D721Med (cell line): ENCODE measurements at places on chromosomes 5 and 9.

DNA sequence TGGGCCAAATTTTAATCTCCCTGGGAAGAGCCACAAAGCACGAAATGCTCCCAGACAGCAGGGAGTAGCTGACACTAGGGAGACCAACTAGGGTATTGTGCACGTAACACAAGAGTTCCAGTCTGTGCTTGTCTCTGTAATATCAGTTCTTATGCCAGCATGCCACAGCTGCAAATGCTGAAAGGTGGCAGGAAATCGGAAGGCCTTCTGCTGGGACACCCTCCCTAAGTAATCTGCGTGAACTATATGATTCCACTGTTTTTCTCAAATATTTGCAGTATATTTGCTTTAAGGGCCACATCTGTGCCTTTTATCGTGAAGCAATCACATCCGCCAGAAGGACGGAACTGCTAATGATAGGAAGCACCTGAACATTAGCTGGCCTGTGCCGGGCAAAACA, 12.6 kb downstream of the VLDLR start:
- DNase-seq, result no peak

DNA sequence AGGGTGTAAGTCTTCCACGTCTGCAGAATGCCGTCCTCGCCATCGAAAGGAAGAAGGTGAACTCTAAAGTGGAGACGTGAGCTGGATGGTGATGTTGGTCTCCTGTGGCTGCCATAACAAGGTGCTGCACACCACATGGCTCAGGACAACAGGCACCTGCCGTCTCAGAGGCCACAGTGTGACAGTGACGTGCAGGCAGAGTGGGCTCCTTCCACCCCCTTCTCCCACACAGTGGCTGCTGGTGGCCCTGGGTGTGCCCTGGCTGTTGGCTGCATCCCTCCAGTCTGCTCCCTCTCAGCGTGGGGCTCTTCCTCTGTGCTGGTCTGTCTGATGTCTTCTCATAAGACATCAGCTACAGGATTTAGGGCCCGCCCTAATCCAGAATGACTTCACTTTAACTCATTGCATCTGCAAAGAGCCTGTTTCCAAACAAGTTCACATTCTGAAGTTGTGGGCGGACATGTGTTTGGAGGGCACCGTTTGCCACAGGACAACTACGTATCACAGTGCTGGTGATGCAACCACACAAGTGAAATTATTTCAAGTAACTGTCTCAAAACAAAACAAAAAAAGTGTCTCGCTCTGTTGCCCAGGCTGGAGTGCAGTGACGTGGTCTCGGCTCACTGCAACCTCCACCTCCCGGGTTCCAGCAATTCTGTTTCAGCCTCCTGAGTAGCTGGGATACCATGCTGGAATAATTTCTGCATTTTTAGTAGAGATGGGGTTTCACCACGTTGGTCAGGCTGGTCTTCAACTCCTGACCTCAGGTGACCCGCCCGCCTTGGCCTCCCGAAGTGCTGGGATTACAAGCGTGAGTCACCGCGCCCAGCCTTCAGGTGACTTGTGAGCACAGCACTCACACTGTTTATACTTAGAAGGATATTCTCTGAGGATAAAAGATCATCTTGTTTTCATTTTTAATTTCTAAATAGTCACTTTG, 31.2 kb upstream of the CLPTM1L start:
- DNase-seq, result no peak

- DNase-seq, result no peak
Measured at GRCh38 chr5:135214897-135215616, 181.0 kb upstream of the PITX1 start.

GRCh38 chr5:14213253-14213652, 70.1 kb downstream of the TRIO start:
- no peak for DNase-seq

DNA sequence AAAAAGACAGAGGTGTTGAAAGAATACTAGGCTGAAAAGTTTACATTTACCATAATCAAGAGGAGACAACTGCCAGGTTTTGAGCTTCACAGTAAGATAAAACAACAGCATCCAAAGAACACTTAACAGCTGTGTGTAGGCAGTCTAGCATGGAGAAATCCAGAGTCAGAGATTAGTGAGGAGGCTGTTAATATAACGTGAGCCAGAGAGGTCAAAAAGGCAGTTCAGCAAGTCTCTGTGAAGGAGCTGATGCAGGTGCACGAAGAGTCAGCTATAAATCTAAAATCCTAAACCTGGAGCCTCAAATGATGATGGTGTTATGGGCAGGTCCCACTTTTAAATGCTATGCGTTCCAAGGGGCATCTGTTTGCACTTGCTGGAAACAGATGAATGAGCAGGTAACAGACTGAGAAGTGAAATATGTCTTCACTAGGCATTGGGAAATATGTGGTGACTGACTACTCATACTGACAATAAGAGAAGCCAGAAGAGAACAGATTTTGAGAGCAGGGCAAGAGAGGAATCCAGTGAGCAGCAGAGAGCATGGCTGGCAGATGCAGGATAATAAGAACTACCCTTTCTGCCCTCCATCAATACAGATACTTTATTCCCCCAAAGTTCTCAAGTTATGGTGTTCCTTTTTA, 8.7 kb downstream of the APTX start:
- no peak for DNase-seq

- no peak for DNase-seq
Measured at GRCh38 chr5:10233505-10233904, 16.2 kb downstream of the ATPSCKMT start.
